CD4-positive, alpha-beta T cell treated with Interleukin-21 for 1 hour (primary cell): ENCODE measurements at places on chromosomes 3 and 15.

DNA sequence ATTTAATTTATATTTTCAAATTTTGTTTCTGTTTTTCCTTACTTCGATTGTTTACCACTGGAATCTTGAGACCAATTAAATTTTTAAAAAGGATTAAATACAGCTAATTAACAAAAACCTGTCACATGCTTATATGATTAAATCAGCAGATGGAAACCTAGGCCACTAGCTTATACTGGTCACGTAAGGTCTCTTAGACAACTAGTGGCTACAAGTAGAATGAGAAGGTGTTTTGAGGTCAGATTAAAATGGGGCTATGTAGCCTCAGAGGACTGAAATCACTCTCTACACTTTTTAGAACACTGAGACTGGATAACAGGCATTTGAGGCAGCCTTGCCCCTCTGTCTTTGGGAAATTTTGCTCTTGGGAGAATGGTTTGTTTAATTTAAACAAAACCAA lies 246.5 kb upstream of the ONECUT1 start:
- no peak for DNase-seq

- DNase-seq: no peak
Measured at GRCh38 chr3:194284351-194284750, 66.8 kb downstream of the CPN2 start.

GRCh38 chr3:143119974-143120715 lies 574 bp downstream of the CHST2 start:
- peak; percentile 13 for DNase-seq

- no peak for DNase-seq
Measured at GRCh38 chr3:97736928-97737327, 27.6 kb upstream of the ARL6 start.

DNA sequence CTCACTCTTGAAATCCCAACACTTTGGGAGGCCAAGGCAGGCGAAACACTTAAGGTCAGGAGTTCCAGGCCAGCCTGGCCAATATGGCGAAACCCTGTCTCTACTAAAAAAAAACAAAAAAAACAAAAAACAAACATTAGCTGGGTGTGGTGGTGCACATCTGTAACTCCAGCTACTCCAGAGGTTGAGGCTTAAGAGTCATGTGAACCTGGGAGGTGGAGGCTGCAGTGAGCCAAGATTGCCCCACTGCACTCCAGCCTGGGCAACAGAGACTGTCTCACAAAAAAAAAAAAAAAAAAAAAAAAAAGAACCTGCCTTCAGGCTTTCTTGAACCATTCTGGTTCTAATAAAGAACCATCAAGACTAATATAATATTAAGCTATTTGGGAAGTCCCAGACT lies 16.5 kb downstream of the ARPP19 start:
- DNase-seq: no peak

- DNase-seq: peak; percentile 92
Measured at GRCh38 chr15:76905013-76905839, at the start of gene SCAPER. Gene SCAPER, minus strand, starts transcription at chr15:76905340. Its CDS starts 21,523 bp downstream, at chr15:76883817.

GRCh38 chr15:29064731-29065130 lies 179.0 kb downstream of the APBA2 start:
- no peak for DNase-seq

- DNase-seq: no peak
Measured at GRCh38 chr3:50447290-50447840, 56.1 kb downstream of the CACNA2D2 start.

DNA sequence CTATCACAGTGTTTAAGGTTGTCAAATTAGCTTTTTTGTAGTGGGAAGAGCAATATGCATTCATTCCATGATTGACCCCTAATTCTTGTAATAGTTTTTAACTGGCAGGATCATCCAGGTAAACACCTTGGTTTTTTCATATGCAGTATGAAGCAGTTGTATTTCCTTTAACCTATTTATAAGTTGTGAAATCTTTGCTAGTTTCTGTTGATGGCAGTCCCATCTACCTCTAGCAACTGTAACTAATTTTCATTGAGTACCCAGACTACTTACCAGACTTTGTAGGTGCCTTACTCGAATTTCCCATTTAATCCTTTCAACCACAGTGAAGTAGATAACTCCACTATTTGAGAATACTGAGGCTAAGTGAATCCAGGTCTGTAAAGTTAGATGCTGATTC lies 6.1 kb downstream of the FXR1 start:
- no peak for DNase-seq

DNA sequence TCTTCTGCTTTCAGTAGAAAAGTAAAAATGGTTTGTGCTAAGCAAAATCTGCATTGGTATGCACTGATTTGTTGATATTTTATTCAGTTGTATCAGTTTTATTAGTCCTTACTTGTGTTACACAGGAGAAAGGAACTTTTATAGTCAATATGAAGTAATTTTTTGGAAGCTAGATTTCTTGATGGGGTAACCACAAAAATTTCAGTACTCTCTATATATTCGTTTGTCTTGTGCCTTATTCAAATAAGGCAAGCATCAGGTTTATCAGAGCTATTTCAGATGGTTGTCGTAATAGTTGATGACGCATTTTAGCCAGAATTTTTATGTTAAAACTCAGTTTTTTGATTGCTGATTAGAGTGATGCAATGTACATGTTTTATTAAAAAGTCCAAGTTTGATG lies 50.7 kb upstream of the NIPA1 start:
- DNase-seq: no peak

DNA sequence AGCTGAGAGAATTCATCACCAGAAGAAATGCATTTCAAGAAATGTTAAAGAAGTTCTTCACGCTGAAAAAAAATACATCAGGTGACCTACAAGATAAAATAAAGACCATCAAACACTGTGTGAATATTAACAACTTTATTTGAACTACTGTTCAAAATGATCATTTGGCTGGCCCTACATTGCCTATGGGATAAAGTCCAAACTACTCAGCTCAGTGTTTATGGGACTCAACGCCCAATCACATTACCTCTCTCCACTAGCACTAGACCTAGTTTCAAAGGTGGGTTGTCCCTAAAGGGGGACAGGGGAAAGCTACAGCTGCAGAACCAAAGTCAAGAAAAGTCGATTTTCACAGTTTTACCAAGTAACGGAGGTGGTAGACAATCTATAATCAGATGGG lies 62.0 kb downstream of the DLG1 start:
- no peak for DNase-seq

DNA sequence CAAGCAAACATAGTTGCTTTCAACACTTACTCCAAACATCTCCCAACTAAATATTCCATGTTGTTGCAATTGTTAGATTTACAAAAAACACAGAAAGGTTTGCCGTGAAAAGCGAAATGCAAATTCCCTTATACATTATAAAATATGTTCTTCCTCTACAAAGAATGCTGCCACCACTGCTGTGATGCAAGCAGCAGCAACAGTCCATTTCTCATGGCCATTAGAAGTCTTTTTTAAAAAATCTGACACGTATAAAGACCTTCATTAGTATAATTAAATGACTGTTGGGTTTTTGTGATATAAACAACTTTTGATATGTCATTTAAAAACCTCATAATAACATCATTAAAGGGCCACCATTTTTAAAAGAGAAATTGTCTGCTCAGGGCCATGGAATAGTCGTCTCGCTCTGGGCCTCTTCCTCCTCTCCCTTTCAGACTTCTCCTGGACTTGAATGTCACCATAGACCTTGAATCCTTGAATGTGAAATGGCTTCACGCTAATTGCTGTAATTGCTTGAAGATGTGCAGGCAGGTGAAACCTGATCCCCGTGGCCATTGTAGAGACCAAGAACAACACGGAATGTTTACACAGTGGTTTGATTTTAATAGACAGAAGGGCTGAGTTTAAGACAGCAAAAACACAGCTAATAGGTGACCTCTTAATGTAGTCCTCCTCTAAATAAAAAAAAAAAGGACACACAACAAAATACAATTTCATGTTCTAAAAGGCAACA lies 450.4 kb downstream of the FOXP1 start:
- no peak for DNase-seq

DNA sequence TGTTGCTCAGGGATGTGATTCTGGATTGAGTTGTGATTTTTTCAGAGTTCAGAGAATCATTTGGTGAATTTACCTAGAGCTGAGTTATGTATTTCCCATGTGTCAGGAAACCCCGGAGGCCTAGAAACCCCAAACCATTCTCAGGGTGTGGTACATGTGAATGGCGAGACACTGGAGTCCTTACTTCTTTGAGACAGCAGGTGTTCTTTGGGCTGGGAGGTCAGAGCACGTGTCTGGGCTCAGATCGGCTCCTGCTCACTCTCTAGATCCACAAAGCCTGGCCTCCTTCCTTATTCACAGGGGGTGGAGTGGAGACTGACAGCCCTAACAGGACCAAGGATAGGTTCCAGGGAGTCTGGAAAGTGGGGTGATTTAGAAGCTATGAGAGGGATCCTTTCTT lies 145.8 kb downstream of the CHDH start:
- no peak for DNase-seq

- no peak for DNase-seq
Measured at GRCh38 chr3:193826159-193826795, 233.3 kb downstream of the OPA1 start.

GRCh38 chr3:59884409-59884808 lies 834.6 kb upstream of the CFAP20DC start:
- DNase-seq: no peak

GRCh38 chr3:60588806-60589205 lies 662.4 kb downstream of the FHIT start:
- DNase-seq: no peak

- DNase-seq: no peak
Measured at GRCh38 chr15:69105451-69105985, 54.9 kb upstream of the GLCE start.

DNA sequence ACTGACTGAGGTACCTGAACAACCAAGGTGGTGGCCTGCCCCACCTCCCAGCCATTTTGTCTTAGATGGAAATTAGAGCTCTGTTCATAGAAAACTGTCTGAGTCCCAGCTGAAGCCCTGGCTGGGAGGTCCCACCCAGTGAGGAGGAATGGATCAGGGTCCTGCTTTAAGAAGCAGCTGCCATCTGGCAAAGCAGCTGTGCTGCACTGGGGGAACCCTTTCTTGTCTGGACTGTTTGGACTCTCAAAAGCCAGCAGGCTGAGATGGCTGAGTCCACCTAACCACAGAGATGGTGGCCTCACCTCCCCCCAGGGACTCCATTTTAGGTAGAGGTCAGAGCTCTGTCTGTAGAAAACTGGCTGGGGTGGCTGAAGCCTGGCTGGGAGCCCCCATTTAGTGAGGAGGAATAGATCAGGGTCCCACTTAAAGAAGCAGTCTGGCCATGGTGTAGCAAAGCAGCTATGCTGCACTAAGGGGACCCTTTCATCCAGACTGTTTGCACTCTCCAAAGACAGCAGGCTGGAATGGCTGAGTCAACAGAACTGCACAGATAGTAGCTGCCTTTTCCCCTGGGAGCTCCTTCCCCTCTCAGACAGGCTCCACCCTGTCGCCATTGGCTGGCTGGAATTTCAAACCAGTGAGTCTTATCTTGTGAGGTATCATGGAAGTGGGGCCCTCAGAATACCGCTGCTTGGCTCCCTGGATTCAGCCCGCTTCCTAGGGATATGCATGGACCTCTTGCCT lies 116.9 kb downstream of the EPHA6 start:
- DNase-seq: no peak

GRCh38 chr3:13495921-13496723 lies 16.0 kb downstream of the HDAC11 start:
- DNase-seq: peak; percentile 70

DNA sequence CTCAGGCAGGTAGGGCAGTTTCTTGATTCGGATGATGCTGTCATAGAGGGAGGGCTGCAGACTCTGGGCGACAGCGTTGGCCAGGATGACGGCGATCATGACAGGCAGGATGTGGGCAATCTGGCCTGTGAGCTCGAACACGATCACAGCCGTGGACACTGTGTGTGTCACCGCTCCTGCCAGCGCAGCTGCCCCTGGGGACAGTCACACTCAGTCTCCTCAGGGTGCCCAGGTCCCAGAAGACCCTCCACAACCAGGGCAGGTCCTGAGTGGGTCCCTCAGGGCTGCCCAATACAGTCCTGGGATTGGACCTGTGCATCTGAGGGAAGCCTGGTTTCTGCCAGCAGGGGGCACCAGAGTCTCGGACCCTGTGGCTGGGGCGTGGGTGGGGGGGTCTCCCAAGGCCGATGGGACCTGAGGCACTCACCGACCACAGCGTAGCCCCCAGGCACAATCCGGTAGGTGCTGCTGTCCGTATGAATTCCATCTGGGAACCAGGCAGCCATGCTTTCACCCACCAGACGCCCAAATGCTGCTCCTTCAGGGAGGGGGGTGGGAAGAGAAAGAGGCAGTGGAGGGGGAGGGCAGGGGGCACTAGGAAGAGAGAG lies 7.2 kb downstream of the CLCN2 start:
- DNase-seq: peak; percentile 67

- no peak for DNase-seq
Measured at GRCh38 chr3:39232859-39233258, 40.5 kb upstream of the XIRP1 start.

- peak; percentile 77 for DNase-seq
Measured at GRCh38 chr3:46629551-46630517, 17.5 kb downstream of the FAM240A start.

DNA sequence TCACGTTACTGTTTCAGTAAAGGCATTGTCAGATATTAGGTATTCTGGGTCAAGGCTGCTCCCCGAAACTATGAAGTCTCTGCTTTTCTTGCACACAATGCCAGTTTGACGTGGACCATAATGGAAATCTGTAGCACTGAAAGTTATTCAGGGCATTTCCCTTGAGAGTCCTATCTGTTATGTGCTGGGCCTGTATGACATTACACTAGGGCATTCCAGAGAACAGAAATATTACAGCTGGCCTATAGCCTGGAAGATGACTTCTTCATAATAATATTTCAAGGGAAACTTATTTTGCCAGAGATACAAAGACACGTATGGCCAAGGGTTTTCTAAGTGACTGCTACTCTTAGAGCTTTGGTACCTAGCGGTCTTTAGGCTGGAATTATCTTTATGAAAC lies 613.6 kb upstream of the CBLB start:
- no peak for DNase-seq

GRCh38 chr3:128805772-128806171 lies 73.6 kb upstream of the ACAD9 start:
- peak; percentile 23 for DNase-seq

GRCh38 chr3:10968401-10968800 lies 24.1 kb upstream of the SLC6A1 start:
- DNase-seq: no peak

DNA sequence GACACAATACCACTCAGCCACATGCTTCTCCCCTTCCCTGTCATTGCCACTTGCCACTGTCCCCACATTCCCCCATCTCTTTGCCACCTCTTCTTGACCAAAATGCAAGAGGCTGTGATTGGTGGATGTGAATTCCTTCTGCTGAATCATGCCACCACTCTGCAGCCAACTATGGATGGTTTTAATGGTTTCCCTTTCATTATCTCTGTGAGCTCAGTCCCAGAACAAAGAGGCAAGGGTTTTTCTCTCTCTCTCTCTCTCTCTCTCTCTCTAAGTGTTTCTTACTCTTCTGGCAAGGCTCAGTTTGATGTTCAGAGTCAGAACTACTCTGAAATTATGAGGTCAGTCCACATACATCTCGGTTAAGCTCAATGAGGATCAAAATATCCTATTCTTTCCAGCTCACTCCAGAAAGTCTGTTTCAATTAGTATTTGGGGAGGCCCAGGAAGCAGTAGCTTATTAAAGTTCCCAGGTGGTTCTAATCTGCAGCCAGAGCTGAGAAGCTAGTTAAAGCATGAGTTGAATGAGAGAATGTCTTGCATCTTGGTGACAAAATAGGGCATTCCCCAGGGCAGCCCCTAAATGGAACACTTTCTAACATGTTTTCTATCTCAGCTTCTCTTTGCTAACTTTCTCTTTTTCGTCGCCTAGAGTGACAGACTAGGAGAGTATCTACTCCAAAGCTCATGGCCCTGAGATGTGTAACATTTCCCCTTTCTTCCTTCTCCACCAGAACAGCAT lies 8.5 kb upstream of the ILDR1 start:
- DNase-seq: peak; percentile 31

GRCh38 chr3:157857440-157857839 lies 248.8 kb downstream of the SHOX2 start:
- no peak for DNase-seq
